Activated T-cell treated with anti-CD3 and anti-CD28 coated beads, Interleukin-2, amount 50 U/mL, for 1 hour (primary cell): ENCODE measurements at places on chromosomes 2 and 18.

DNA sequence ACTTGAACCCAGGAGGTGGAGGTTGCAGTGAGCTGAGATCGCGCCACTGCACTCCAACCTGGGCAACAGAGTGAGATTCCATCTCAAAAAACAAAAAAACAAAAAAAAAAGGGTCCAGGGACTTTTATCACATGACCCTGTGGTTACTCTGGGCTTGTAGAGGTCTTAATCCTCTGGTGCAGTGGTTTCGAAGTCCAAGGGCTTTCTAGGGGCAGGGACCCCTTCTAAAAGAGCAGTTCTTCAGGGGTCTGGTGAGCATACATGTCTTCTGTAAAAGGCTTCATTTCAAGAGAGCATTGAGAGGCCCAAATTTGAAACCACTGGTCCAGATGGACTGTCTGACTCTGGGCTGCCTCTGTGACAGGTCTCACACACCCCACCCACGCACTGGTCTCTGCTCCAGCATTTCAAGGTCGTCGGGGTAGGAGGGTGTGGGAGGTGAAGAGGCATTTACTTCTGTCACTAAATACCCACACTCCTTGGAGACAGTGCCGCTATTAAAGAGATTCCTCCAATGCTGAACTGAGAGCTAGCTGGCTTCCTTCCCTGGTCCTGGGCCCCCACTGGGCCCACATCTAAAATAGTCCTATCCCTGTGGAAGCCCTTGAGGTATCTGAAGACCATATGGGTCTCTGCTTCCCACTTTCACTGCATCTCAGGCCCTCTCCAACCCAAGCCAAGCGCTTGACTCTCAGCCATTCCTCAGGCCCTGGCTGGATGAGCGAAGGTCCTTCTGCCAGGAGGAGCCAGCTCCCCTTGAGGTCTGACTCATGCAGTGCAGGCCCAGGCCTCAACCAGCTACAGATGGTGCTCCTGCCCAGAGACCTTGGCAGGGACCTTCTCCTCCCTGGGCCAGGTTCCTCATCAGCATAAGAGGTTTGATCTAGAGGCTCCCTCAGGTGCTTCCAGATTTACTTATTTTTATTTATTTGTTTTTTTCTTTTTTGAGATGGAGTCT is 44.8 kb downstream of the PAX8 start:
- DNase-seq: no peak

DNA sequence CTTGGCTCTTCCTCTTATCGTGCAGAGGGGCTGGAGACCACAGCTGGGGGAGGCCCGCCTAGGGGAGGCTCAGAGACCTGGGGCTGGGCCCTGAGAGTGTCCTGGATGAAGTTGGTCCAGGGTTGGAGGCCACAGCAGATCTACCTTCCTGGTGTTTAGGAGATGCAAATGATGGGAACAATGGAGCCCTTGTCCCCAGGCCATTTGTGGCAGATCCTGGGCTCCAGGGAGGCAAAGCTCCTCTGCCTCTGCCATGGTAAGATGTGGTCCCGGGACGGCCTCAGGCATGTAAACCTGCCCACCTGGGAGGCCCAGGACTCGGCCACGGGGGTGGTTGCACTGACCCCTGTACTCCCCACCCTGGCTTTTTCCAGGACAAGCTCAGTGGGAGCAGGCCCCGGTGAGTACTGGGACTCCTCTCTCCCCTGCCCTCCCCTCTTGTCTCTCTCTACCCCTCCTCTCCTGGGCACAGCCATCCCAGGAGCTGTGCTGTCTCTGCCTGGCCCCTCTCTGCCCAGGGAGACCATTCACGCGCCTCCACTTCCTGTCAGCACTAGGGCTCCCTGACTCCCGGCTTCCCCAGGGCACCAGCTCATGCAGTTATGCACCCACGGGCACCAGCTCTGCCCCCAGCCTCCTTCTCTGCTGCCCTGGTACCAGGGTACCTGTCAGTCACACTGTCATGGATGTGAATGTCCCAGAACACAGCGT is 10.9 kb downstream of the SH2D6 start:
- DNase-seq: no peak

DNA sequence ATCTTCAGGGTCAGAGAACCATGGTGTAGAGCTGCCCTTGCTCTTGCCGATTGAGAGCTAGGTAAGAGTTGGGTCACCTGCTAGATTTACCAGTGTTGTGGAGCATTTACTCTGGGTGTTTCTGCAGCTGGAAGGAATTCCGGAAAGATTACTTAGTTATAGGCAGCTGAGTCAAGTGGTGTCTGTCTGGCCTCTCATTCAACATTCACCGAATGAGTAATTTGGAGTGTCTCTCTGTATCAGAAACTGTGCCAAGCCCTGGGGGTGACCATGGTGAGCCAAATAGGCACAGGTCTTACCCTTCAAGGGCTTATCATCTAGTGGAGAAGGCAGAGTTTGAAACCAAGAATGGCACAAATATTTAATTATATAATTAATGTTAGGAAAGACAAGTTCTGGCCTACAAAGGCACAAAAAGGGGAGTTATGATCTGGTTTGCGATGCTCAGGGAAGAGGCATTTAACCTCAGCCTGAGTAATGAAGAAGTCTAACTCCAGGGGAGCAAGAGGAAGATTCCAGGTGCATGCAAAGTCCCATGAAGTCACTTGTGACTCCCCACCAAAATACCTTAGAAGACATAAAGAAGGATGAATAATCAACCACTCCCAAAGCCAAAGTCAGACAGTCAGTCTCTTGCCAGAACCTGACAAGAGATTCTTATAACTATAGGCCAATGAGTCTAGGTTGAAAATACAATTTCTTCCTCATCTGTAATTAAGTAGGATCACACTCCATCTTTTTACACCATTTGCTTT is 12.5 kb downstream of the SETBP1 start:
- DNase-seq: no peak

GRCh38 chr2:43905871-43906270 is 67.1 kb downstream of the ABCG8 start:
- DNase-seq: no peak

- DNase-seq: no peak
Observed at GRCh38 chr2:71586471-71586870, 133.1 kb downstream of the DYSF start.

- DNase-seq: no peak
Observed at GRCh38 chr2:26574900-26575560, 66.1 kb downstream of the CIB4 start.

DNA sequence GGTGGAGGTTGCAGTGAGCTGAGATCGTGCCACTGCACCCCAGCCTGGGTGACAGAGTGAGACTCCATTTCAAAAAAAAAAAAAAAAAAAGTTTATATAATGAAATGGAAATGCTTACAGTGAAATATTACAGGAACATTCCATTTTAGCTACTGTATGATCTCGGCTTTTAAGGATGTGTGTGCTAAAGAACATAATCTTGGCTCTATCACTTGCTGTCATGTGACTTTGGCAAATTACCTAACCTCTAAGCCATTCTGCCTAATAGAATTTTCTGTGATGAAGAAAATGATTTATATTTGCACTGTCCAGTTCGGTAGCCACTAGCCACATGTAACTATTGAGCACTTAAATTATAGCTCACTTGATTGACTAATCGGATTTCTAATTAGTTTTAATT is 36.3 kb downstream of the SMAD4 start:
- DNase-seq: no peak

- DNase-seq: peak; percentile 92
Observed at GRCh38 chr2:218880102-218880858, at the start of gene WNT10A. WNT10A (plus strand) TSS chr2:218880852; CDS start chr2:218880996, 144 bp downstream.

- no peak for DNase-seq
Observed at GRCh38 chr2:12376025-12376424, 340.7 kb upstream of the TRIB2 start.

DNA sequence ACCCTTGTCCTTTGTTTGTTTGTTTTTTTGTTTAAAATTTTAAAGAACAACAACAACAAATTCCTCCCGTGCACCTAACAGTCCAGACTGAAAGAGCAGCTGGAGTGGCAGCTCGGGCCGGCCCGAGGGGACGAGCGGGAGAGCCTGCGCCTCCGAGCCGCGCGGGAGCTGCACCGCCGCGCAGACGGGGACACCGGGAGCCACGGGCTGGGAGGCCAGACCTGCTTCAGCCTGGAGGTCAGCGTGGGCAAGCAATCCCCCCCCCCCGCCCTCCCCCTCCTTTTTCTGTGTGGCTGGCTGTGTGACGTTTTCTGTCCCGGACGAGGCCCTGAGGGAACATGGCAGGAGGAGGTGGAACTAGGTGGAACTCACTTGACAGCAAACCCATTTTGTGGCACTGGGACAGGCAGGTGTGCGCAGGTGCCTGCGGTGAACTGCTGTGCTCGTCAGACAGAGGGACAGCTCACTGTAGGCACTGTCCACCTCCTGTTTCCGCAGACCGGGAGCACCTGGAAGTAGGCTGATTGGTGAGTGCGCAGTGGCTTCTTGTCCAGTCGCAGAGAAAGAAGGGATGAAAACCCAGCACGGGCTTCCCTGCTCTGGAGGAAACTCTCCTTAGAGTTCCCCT is 80.6 kb downstream of the MTCL1 start:
- DNase-seq: no peak

DNA sequence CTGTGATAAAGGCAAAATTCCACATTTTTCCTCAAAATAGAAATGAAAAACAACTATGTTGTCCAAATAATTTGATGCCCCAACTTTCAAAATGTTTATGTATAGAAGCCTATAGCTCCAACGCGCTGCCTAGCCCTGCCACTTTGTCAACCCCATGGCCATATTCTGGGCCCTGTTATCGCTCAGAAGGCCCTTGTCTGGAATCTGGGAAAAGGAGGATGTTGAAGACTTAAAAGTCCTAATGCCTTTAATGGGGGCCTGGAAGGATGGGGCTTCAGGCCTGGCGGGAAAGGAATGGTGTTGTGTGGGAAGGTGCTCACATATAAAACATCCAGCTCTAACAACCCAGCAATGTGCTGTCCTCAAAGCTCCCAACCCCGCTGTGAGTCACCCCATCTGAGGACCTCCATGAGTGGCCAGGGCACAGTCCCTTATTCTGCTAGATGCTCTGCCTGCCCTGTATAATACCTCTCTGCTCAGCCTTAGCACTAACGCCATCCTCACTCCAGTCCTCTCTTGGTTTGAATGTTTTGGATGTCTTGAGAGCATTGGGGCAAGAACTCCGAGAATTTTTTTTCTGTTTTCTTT is 86.0 kb downstream of the ACSL3 start:
- DNase-seq: no peak

- DNase-seq: peak; percentile 70
Observed at GRCh38 chr2:134120733-134121630, 132.9 kb upstream of the MGAT5 start.

- no peak for DNase-seq
Observed at GRCh38 chr2:231287696-231288095, 89.3 kb downstream of the ARMC9 start.

DNA sequence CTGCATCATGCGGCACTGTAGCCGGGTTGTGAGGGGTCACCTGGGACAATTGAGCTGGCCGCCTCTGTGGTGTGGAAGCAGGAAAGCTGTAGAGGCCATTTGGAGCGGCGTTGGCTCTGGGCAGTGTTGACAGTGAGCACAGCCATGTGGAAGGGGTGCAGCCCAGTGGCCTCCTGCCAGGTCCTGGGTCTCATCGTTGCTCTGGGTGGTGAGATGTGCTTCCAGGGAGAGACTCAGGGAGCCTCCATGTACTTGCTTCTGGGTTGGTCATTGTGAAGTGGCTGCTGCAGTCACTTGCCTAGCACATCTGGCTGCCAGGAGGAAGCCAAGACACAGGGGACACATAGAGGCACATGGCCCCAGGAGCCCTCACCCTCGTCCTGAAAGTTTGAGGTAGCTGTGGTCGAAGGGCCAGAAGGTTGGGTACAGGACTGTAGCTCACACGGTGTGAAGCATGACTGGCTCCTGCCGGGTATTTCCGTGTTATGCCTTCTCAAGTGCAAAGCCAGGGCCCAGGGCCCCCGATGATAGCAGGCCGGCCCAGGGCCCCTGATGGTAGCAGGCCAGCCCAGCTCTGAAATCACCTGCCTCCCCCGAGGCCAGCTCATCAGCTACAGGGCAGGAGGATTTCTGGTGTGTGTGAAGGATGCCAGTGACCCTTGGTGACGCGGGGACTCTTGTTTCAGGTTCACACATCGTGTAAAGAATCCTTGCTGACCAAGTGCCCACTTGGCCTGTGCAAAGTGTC is 82.6 kb downstream of the DGKD start:
- DNase-seq: peak; percentile 11

DNA sequence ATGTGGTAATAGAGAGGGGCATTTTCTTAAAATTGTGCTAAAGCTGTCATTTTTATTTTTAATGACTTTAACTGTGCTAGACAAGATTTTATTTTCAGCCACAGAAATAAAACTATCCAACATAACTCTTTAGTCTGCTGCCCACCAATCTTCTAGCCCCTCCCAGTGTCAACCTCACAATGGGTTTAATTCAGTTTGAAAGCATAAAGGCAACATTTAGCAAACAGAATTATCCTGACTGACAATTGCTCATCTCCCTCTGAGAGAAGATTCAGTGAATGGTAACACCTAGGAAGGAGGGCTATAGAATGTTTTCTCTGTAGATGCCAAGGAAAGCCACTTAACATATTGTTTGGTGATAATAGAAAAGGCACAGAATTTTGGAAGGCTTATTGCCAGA is 5.2 kb downstream of the ERMN start:
- DNase-seq: no peak

GRCh38 chr2:42752314-42752713 is 11.6 kb downstream of the OXER1 start:
- no peak for DNase-seq

DNA sequence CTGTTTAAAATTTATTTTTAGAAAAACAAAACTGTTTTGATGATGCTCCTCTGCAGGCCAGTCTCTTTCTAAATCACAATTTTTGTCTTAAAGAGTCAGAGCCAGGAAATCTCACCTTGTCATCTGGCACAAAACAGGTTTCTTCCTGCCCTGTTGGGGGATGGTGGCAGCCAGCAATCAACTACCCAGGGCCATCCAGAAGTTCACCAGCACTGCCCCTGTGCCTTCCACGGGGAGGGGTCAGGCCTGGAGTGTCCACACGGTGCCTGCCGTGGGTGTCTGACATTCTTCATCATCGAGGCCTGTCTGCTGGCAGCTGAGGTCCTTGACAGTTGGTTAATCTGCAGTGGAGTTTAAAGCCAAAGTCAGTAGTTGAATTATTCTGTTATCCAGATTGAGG is 40.0 kb upstream of the BMP10 start:
- DNase-seq: no peak

- DNase-seq: no peak
Observed at GRCh38 chr2:90069290-90069894, 1377.9 kb downstream of the RPIA start.

GRCh38 chr2:9100080-9100876 is 96.8 kb upstream of the MBOAT2 start:
- no peak for DNase-seq

- no peak for DNase-seq
Observed at GRCh38 chr18:31061945-31062344, 19.4 kb upstream of the DSC3 start.

- no peak for DNase-seq
Observed at GRCh38 chr2:55014962-55015939, 35.0 kb downstream of the RTN4 start.

DNA sequence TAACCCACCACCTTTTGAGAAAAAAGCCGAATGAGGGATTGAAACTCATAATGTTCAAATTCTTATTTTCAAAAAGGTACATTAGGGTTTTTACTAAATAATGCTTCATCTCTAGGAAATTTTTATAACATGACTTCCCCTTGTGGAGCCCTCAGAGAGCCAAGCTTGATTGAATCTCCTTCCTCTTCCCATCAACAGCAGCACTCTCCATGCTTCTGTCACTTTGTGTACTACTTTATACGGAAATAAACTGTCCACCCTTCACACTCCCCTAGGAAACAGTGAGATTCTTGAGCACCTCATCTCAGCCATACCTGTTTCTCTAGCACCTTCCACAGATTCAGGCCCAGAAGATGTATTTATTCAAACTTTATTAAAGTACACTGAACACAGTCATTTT is 51.8 kb downstream of the TFPI start:
- DNase-seq: no peak

GRCh38 chr2:133836691-133837345 is 268.6 kb upstream of the NCKAP5 start:
- DNase-seq: no peak
